ENCODE measurements at places on chromosomes 6 and 20.

GRCh38 chr20:32456869-32457478, 98.8 kb downstream of the ASXL1 start:
- no peak for DNase-seq

DNA sequence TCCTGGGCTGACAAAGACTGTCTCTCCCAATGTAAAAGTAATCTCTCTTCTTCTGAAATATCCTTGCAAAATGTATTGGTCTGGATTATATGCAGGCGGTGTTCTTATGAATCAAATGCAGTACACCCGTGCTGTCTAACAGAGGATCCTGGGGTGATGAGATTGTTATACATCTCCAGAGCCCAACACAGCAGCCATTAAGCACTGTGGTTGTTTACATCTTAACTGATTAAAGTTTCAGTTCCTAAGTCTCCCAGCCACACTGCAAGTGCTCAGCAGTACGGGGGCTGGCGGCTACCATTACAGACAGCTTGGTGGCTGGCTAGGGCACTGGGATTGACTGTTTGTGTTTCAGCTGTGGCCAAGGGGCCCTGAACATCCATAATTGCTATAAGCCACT, 7.0 kb downstream of the UNC93A start:
- DNase-seq = no peak

- DNase-seq = no peak
These were observed 16.9 kb downstream of the SEC23B start for GRCh38 chr20:18524646-18525045.

GRCh38 chr6:158085261-158086053, 82.6 kb downstream of the SERAC1 start:
- DNase-seq = no peak

DNA sequence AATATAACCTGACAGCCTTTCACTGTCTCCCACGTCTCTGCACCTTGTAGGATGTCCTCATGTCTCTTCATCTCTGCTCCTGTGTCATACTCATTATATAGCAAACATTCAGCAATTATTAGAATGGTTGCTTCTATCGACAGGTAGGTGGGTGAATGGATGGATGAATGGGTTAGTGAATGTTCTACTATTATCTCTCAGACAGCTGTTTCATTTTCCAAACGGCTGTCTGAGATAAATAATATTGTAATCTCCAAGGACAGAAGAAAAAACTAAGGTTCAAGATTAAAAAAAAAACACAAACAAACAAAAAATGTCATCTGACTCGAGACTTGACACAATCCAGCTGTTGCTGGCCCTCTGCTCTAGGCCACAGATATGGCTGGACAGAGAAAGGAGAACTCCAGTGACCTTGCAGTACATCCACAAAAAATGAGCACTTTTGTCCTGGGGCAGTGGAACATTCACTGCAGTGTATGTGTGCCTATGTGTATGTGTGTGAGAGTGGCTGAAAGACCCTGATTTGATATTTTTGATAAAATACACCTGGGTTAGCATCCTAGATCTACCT, 2.1 kb downstream of the HNF4A start:
- no peak for DNase-seq

DNA sequence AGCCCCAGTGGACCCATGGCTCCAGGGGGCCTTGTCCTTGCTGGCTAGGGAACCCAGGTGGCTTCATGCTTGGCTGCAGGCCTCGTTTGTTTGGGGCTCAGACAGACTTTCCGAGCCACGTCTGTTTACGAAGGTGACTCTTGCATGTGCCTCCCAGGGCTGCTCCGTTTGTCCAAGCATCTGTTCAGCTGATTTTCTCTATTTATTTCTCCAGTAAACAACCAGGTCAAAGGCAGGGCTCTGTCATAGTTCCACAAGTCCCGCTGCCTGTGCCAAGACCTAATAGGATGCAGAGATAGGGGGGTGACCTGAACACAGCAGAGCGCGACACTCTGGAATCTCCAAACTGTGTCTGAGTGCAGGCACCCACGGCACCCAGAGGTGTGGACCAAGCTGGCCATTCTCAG, 12.8 kb upstream of the SPO11 start:
- no peak for DNase-seq

DNA sequence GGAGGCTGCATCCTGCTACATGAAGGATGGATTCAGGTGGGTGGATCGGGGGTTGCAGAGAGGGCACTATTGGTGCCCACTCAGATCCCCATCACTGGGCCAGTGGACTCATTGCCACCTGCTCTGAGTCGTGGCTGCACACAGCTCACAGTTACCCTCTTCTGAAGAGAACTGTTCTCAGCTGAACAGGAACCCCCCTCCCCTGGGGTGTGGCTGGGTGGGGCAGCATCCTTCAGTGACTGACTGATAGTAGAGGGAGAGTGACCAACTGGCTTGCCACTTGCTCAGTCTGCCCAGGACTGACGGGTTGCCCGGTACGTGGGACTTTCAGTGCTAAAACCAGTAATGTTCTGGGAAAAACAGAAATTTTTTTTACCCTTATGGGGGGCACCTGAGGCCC, 494.0 kb upstream of the CHD6 start:
- DNase-seq = no peak

Data from CD4-positive, alpha-beta T cell treated with Interleukin-15 for 1 hour (primary cell).